Fibroblast of the aortic adventitia (primary cell): ENCODE measurements at places on chromosomes 7 and 10.

- no peak for DNase-seq
These were observed 38.9 kb downstream of the TMEM229A start for GRCh38 chr7:123993996-123994395.

DNA sequence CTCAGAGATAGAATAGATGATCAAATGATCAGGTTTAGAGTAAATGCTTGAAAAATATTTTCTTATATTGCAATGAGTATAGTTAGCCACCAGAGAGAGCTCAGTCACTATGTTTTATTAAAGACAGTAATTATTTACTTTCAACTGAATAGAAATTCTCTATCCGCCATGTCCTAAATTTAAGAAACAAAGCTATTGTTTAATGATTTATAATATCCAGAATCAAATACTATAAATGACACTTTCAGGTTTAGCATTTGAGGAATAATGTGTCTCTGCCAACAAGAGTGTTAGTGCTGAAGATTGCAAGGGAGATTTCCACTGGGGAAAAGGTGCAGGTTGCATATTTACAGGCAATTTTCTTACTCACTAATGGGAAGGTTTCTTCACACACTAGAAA lies 184.7 kb downstream of the DGKB start:
- DNase-seq: peak; percentile 65

- DNase-seq: no peak
These were observed 1133.7 kb downstream of the GATA3 start for GRCh38 chr10:9188022-9188810.

DNA sequence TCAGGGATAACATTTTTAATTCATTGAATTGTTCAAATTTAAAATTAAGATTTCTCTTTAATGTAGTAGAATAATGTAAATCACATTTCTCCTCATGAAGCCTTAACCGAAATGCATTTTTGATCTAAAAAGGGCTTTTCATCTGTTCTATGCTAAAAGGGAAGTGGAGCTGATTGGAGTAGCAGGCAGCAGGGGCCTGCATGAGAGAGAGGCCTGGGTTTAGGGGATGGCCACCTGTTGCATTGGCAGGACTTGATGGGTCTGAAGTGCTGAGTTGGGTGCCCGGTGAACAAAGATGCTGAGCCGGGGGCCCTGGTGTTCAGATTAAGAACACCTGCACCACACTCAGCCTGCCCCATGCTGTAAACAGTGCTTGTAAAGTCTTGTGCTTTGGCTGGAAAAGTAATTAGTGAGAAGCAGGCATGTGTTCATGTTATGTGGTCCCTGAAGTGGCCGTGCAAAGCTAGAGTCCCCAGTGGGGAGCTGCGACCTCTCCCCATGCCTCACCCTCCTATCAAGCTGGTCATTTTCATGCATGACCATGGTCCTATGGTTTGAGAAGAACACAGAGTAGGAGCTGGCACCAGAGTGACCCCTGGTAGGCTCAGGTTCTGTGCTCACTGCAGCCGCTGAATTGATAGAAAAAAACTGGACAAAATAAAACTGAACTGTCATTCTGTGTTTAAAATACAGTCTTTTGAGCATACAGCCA lies 124.3 kb downstream of the ADCY1 start:
- DNase-seq: no peak

GRCh38 chr7:142365410-142365842 lies 107.6 kb upstream of the PRSS58 start:
- no peak for DNase-seq

DNA sequence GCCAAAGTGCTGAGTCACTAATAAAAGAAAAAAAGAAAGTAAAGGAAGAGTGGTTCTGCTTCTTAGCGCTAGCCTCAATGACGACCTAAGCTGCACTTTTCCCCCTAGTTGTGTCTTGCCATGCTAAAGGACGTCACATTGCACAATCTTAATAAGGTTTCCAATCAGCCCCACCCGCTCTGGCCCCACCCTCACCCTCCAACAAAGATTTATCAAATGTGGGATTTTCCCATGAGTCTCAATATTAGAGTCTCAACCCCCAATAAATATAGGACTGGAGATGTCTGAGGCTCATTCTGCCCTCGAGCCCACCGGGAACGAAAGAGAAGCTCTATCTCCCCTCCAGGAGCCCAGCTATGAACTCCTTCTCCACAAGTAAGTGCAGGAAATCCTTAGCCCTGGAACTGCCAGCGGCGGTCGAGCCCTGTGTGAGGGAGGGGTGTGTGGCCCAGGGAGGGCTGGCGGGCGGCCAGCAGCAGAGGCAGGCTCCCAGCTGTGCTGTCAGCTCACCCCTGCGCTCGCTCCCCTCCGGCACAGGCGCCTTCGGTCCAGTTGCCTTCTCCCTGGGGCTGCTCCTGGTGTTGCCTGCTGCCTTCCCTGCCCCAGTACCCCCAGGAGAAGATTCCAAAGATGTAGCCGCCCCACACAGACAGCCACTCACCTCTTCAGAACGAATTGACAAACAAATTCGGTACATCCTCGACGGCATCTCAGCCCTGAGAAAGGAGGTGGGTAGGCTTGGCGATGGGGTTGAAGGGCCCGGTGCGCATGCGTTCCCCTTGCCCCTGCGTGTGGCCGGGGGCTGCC lies at the start of gene IL6:
IL6 (plus strand) TSS at position 294 of the 807 bp plus-strand sequence; CDS start at position 357, 63 bp downstream.
- DNase-seq: peak; percentile 99

- DNase-seq: peak; percentile 100
These were observed 162.6 kb upstream of the AKR1E2 start for GRCh38 chr10:4663162-4663992.

GRCh38 chr10:17784688-17785087 lies 24.5 kb upstream of the MRC1 start:
- DNase-seq: peak; percentile 80

DNA sequence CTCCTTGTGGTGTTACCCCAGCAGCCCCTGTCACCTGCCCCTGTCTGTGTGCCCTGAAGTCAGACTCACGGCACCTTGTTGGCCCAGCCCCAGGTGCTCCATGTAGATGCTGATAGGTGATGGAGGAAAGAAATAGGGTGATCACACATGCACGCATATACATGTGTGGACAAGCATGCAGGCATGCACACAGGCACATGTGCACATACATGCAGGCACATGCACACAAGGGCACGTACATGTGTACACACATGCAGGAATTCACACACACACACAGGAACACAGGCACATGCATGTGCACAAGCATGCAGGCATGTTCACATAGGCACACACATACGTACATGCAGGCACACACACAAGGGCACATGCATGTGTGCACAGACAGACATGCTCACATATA lies 16.6 kb upstream of the ELFN1 start:
- no peak for DNase-seq

- DNase-seq: no peak
These were observed 655.6 kb downstream of the SORCS1 start for GRCh38 chr10:106508950-106509349.

- no peak for DNase-seq
These were observed 107.7 kb downstream of the MAPK8 start for GRCh38 chr10:48414160-48414559.

- DNase-seq: no peak
These were observed 464.1 kb downstream of the SUGCT start for GRCh38 chr7:40598915-40599314.

GRCh38 chr10:16612115-16612980 lies 90.7 kb upstream of the C1QL3 start:
- peak; percentile 53 for DNase-seq

DNA sequence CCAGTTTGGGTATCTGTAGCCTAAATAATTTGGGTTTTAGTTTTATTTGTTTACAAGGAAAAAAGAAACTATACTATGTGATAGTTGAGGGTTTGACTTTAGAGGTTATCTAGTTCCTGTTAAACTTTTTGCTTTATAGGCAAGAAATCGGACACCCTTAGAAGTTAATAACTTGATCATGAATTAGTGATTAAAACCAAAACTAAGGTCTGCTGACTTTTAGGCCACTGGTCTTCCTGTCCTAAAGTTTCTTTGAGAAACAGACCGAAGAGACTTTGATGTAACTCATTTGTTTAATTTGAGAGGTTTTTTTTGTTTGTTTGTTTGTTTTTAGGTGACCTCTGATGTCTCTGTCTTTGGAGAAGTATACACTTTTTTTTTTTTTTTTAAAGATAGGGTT lies 59.7 kb downstream of the PHTF2 start:
- DNase-seq: no peak

- DNase-seq: no peak
These were observed 13.8 kb upstream of the GATA3 start for GRCh38 chr10:8040651-8041050.

DNA sequence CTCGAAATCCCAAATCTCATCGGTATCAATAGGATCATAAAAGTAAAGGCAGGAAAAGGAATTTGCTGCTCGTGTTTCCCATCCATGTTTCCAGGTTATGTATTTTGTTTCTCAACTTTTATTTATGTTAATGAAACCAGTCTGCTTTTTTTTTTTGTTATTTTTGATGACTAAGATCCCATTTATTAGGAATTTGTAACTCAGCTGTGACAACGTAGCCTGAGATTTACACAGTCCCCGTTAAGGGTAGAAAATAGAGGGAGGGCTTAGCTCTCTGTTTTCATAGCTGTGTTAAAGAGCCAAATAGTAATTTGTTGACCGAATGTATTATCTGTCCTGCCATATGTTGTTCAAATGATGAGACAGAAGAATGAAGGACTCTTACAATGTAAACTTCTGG lies 164.0 kb downstream of the MGMT start:
- DNase-seq: no peak

DNA sequence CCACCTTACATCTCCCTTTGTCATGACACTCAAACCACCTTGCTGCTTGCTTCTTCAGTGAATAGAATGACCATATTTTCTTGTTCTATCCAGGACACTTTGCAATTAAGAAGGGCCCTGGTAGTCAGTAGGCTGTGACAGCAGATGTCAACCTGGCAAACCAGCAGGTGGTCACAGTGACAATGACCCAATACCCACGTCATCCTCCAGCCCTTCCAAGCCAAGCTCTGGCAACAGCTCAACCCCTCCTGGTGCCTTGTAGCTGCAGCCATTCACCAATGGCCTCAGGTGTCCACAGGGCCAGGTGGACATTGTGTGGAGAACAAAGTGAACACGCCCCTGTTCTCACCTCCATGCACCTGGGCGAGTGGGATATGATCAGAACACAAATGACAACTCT lies 87.6 kb upstream of the MACROH2A2 start:
- no peak for DNase-seq

GRCh38 chr10:25877296-25877695 lies 56.7 kb upstream of the MYO3A start:
- no peak for DNase-seq

GRCh38 chr10:103692952-103693811 lies 162.2 kb downstream of the SH3PXD2A start:
- no peak for DNase-seq

GRCh38 chr10:119608316-119609155 lies 11.8 kb upstream of the TIAL1 start:
- peak; percentile 44 for DNase-seq

DNA sequence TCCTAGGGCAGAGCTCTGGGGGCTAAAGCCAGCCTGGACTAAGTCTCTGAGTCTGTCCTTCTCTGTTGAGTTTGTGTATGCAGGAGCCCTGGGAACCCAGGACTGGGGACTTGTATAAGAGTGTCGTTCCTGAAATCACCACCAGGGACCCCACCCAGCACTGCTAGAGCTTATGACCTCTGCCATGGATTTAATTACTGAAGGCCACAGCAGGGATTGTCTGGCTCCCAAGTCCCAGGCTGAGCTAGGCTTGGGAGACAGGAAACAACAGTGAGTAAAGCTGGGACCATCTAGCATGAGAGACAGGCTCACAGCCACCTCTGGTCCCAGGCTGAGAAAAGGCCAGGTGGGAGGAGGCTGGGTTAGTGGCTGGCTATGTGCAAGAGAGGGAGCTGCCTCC lies 1.4 kb upstream of the TSPAN15 start:
- DNase-seq: peak; percentile 16

GRCh38 chr10:63421591-63421990 lies 44.2 kb downstream of the JMJD1C start:
- DNase-seq: no peak

GRCh38 chr7:157372300-157373232 lies 35.8 kb downstream of the DNAJB6 start:
- DNase-seq: no peak

DNA sequence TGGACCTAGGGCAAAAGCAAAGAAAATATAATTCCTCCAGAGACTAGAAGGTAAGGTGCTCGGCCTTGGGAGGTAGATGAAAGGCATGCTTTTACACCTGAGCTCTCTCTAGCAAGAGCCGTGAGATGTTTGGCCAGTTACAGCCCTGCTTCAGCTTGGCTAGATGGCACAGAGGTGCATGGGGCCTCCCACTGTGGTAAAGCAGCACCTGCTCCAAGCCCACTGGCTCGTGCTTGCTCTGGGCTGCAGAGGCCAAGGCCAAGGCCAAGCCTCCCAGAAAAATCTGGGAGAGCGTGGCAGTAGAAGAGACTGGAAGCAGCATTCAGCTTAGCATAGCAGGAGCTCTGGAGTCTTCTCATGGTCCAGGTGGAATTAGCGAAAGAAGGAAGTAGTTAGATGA lies 31.0 kb upstream of the OPALIN start:
- DNase-seq: no peak

DNA sequence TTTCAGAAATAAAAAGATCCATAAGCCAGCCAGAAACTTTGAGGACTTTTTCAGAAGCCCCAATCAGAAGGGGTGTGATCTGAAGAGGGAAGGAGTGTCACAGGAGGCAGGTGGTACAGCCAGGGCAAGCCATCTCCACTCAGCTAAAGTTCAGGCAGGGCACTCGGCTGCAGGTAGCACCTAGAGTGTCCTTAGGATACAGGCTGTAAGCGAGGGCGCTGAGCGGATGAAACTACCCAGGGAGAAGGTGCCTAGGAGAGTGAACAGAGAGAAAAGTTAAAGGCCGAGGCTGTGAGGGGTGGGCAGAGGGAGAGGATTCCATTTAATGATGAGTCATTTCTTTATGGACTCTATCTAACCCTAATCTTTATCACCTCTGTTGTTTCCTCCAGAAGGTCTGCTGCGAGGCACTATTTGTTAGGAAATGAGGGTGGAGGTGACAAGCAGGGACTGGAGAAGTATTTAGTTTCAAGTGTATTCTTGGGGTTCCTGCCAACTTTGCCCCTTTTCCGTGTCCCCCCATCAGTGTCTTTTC lies 29.8 kb upstream of the ZCCHC24 start:
- DNase-seq: no peak

GRCh38 chr7:98617051-98617959 lies at the start of gene NPTX2:
Gene NPTX2, plus strand, starts transcription at chr7:98617285. Its CDS starts 177 bp downstream, at chr7:98617462.
- DNase-seq: peak; percentile 12

GRCh38 chr7:13980474-13980873 lies 9.0 kb downstream of the ETV1 start:
- peak; percentile 34 for DNase-seq

DNA sequence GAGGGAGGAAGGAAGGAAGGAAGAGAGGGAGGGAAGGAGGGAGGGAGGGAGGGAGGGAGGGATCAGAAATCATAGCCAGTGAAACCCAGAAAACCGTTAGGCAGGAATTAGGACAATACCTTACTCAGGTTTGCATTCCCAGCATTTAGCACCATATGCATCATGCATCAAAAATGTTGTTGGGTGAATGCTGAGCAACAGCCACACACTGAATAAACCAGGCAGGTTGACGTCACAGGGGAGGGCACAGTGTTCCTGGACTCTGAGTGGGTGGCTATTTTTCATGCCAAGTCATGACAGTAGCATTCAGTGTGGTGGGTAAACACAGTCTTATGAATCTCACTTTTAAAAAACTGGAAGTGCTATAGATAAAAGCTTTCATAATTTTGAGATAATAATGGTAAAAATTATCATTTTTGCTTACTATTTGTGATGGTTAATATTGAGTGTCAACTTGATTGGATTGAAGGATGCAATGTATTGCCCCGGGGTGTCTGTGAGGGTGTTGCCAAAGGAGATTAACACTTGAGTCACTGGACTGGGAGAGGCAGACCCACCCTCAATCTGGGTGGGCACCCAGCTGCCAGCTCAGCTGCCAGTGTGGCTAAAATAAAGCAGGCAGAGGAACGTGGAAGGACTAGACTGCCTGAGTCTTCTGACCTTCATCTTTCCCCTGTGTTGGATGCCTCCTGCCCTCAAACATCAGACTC lies 199.1 kb upstream of the PRKCQ start:
- DNase-seq: peak; percentile 92
